ENCODE measurements at places on chromosomes 3 and 15.
A peak's percentile ranks its signal among the peaks of the same experiment; 100 is the strongest.

GRCh38 chr3:67923796-67924195, 269.4 kb upstream of the SUCLG2 start:
- peak; percentile 8 for DNase-seq

GRCh38 chr3:49868862-49869466, 742 bp downstream of the CAMKV start:
- DNase-seq: peak; percentile 33

DNA sequence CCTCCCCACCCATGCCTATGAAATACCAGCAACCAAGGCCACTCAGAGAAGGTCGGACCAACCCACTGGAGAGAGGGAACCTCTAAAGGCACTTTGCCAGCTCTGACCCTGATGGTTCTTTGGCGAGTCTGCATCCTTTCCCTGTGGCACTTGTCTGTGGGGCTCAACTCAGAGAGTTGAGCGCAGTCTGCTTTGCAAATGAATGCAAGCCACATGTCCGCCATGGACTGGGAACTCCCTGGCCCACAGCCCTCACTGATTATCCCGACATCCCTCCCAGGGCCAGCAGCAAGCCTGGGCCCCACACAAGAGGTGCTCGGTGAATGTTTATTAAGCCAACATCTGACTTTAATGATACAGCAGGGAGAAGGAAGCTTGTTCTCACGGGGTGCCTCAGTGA, 55.5 kb upstream of the HES1 start:
- no peak for DNase-seq

DNA sequence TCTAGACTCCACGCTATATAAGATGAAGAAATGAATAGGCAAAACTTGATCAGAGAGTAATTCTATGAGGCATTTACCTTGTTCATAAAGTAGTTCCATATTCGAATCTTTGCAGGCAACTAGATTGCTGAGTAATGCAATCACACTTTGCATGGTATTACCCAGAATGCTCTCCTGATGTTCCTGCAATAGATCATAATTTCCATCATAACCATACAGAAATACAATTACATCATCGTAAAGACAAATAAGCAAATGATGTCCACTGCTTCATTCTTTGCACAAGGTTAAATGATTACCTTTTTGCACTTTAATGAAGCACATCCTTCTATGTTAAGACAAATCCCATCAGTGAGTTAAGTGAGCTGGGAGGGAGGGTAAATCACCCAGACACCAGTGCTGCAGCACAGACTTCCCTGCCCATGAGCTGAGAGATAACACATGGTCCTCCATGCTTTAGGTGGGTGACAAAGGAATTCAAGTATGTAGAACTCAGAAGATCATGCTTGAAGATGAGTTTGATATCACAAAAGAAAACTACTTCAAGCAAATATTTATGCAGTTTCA, 366.7 kb downstream of the CTNNB1 start:
- no peak for DNase-seq

- DNase-seq: peak; percentile 18
These were observed 1.6 kb upstream of the MTHFS start for GRCh38 chr15:79898369-79898768.

GRCh38 chr3:32257641-32258438, 19.4 kb downstream of the CMTM8 start:
- DNase-seq: no peak

GRCh38 chr3:141379250-141379966, 11.1 kb downstream of the ZBTB38 start:
- DNase-seq: no peak

DNA sequence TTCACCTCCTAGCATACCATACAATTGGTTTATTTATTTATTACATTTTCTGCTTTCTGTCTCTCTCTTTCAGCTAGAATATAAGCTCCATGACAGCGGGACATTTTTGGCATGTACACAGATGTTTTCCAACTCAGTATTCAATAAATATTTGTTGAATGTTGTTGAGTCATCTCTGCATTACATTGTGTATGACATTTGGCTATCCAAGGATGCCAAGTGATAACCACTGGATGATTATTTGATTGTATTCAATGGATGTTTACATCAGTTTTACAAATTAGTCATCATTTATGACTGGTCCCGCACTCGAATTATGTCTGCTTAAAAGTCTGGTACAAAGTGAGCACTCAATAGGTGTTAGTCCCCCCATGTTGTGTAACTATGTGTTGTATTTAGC, 49.5 kb upstream of the STXBP5L start:
- DNase-seq: no peak

DNA sequence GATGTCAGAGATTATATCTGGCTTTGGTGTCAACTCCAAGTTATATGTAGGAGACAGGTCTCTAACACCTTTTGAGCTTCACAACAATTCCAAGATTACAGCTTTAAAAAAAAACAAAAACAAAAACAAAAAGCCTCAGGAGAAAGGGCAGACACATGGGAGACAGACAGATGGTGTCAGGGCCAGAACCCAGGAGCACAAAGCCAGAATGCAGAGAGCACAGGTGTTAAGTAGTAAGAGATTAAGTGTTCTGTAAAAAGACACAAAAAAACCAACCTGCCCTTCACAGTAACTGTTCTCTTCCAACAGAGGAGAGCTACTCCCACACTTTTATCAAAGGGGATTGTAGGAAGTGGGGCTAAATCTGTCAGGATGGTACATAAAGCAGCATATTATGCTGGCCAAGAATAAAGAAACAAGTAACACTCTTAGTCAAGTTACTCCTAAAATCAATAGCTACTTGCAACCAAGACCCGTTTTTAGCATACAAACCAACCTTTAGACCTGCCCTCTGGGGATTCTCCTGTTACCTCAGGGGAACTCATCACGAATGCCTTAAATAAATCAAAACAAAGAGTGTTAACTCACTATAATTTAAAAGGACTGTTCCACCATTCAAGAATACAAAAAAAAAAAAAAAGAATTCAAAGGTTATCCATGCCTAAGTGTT, 5.9 kb downstream of the CPEB1 start:
- DNase-seq: no peak

DNA sequence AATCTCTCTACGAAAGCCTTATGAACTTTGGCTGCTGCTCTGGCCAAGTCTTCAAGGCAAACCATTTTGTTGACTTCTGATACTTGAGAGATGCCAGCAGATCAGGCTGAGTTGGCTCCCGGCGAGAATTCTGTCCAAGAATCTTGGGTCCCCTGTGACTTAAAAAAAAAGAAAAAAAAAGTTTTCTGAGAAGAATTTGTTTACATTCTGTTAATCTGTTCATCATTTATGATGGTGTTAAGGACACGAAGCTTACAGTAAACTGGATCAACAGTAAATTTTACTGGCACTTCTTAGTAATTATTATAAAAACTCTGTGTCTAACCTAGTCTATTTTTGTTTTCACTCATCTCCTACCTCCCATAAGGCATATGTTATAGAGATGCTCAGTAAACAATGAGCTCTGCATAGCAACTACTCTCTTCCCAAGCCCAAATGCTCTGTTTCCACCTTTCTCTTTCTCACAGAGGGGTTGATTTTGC, 320.9 kb upstream of the RASGRP1 start:
- no peak for DNase-seq

DNA sequence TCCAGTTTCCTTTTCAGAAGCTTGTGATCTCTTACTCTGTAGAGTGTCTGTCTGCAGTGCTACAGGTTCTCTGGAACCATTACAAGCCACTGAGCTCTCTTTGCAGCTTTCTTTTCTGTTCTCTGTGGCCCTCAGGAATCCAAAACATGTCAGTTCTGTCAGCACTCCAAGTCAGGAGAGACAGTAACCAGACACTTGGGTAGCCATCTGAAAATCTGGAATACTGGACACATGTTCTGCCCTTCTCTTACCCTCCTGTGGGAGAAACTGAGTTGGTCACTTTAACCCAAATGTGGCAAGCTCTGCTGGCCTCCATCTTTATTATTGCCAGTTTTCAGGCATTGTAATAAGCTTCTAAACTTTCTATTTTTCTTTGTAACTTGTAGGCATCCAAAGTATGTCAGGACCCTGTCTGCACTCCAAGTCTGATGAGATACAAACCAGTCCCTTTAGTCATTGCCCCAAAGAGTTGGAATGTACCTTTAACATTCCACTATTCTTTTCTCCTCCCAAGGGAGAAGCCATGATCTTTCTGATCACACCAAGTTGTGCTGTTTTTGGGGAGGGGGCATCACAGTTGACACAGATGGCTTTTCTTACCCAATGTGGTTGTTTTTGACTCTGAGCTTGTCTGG, 183.7 kb downstream of the DPH6 start:
- DNase-seq: no peak

DNA sequence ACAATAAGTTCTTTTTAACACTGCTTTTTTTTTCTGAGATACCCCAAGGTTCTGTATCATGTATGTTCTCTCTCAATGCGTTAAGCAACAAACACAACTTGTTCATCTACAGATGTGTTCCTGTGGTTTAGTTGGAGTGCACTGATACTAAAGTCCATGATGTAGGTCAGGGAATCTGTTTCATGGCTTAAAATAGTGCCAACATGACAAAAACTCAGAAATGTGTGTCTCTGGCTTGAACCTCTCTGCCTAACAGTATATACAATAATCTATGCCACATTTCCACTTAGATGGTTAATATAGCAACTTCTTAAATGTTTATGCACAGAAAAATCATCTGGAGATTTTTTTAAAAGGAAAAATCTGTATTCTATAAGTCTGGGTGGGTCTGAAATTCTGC, 51.1 kb downstream of the TM4SF18 start:
- no peak for DNase-seq

GRCh38 chr3:119035014-119035346, 334 bp upstream of the IGSF11 start:
- no peak for DNase-seq

GRCh38 chr3:198030125-198030524, 70.1 kb downstream of the LMLN start:
- peak; percentile 46 for DNase-seq

GRCh38 chr15:44545913-44546802, 9.2 kb downstream of the EIF3J start:
- peak; percentile 34 for DNase-seq

GRCh38 chr3:134308350-134308891, 57.8 kb upstream of the RYK start:
- DNase-seq: peak; percentile 76

DNA sequence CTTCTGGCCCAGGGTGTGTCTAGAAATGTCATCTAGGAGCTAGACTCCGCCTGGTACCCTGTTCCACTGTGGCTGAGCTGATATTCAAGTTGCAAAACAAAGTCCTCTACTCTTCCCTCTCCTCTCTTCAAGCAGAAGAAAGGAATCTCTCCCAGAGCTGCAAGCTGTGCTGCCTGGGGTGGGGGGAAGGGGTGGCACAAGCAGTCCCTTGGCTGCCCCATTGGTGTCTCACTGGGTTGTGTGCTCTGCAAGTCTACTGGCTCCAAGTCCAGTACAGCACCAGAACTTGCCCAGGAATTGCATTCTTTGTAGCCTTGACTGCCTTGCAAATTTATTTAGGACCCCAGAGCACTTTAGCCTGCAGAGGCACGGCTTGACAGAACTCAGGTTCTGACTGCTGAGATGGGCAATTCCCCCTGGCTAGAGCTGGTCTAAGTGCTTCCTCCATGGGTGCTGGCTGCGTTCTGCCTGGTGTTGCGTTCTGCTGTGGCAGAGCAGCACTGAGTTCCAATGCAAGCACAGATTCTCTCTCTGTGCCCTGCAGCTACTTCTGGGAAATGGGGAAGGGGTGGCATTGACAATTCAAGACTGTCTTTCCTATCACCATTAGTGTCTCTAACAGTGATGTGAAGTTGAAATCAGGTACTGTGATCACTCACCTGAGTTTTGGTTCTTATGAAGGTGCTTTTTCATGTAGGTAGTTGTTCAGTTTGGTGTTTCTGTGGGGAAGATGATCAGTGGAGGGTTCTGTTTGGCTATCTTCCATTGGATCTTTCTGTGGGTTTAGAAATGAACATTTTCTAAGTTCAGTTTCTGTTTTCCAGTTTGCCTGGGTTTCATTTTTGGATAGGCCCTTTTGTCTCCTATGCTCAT, 39.5 kb downstream of the OXSR1 start:
- DNase-seq: no peak

DNA sequence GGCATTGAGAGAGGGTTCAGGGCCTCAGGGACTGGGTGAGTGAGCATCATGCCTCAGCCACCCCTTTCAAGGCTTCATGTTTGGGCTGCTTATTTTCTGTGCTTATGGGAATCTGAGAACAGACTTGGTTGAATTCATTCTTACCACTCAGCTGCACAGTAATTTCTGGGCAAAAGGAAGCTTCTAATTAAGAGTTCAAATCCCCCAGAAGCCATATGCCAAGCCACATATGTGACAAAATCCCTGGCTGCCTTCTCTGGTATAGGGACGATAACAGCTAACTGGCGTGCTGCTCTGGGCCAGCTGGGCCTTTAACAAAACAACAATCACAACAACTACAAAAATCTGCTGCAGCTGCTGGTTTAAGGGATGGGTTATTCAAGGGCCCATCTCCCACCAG, 181.0 kb upstream of the ANKRD28 start:
- no peak for DNase-seq

DNA sequence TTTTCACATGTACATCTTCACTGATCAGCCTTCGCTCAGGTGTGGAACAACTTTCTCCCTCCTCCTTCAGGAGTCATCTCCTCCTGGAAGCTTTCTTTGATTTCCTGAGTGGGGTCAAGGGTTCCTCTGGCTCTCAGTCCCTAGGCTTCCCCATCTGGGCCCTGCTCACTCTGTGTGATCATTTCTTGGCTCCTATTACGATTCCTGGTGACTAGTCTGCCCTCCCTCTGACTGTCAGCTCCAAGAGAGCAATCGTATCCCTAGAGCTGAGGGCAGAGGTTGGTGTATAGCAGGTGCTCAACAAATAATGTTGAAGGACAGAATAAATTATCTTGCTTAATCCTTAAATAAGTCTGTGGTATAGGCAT, 15.3 kb upstream of the PRKCD start:
- DNase-seq: no peak
